ENCODE measurements at places on chromosomes 1 and 21. TPM values are rescaled to one million over a fixed set of nuclear protein-coding genes. Genes with fewer than 3 reads are reported as not detected.

BOLA1 gene
- polyA plus RNA-seq = 40.7 TPM

CD84 gene
- 0.61 TPM for polyA plus RNA-seq

PPT1 gene
- 32.0 TPM for polyA plus RNA-seq

RGL1 gene
- polyA plus RNA-seq = 7.9 TPM

KRTAP20-1 gene
- not detected for polyA plus RNA-seq

SPATA21 gene
- 0.06 TPM for polyA plus RNA-seq

SUCO gene
- polyA plus RNA-seq = 23.7 TPM

CFAP141 gene
- polyA plus RNA-seq = not detected

PPIAL4G gene
- not detected for polyA plus RNA-seq

NBPF6 gene
- not detected for polyA plus RNA-seq

C1orf94 gene
- polyA plus RNA-seq = not detected

MAST2 gene
- polyA plus RNA-seq = 56.8 TPM

PRDX1 gene
- 671 TPM for polyA plus RNA-seq

CFHR2 gene
- not detected for polyA plus RNA-seq

HAX1 gene
- 308 TPM for polyA plus RNA-seq

IL19 gene
- not detected for polyA plus RNA-seq

HSD3B1 gene
- not detected for polyA plus RNA-seq

ARL8A gene
- 22.6 TPM for polyA plus RNA-seq

PLD5 gene
- polyA plus RNA-seq = 0.08 TPM

NSUN4 gene
- polyA plus RNA-seq = 15.3 TPM

CR1L gene
- polyA plus RNA-seq = not detected

PEAR1 gene
- polyA plus RNA-seq = 7.1 TPM

CYP4A11 gene
- 0.06 TPM for polyA plus RNA-seq

S100A7A gene
- not detected for polyA plus RNA-seq

TTLL7 gene
- polyA plus RNA-seq = 0.87 TPM

AIM2 gene
- polyA plus RNA-seq = 0.04 TPM

SEC16B gene
- 3.8 TPM for polyA plus RNA-seq

SMCP gene
- not detected for polyA plus RNA-seq

OLIG2 gene
- not detected for polyA plus RNA-seq

HES4 gene
- polyA plus RNA-seq = 29.2 TPM

PLPPR4 gene
- 0.17 TPM for polyA plus RNA-seq

BMP8A gene
- polyA plus RNA-seq = not detected

C8A gene
- polyA plus RNA-seq = not detected

GJA5 gene
- polyA plus RNA-seq = 5.8 TPM

RORC gene
- 6.8 TPM for polyA plus RNA-seq

SLC16A4 gene
- 1.00 TPM for polyA plus RNA-seq

TMEM240 gene
- 12.4 TPM for polyA plus RNA-seq

All from heart left ventricle (tissue), 16 donors.